BJ (cell line): ENCODE measurements at places on chromosomes 1 and 21. TPM values are rescaled to one million over a fixed set of nuclear protein-coding genes. Genes with fewer than 3 reads are reported as not detected.

DNA sequence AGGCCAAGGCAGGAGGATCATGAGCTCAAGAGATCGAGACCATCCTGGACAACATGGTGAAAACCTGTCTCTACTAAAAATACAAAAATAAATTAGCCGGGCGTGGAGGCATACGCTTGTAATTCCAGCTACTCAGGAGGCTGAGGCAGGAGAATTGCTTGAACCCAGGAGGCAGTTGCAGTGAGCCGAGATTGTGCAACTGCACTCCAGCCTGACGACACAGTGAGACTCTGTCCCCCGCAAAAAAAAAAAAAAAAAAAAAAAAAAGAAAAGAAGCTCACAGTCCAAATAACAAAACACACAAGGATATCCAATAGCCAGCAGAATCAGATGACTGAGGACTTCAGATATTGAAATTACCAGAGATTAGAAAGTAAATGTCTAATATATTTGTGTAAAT, 11.8 kb downstream of the AHCTF1 start:
- no peak for DNase-seq

Gene RIIAD1
- polyA plus RNA-seq, result not detected in 2 replicates

DNA sequence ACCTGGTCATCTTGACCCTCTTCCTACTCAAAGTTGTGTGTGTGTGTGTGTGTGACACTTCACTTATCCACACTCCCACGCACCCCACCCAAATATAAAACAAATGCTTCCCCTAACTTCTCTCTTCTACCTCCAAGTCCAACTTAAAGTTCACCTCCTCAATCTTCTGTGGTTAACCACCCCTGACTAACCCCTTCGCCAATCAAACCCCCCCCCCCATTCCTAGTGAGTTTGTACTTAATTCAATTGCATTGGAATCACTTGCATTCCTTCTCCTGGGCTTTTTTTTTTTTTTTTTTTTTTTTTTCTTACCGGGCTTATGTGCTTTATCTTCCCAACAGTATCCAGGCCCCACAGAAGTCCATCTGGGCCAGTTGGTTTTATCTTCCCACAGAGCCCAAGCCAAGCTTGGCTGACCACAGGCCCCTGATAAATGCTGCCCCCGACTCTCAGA, 78.4 kb downstream of the CD58 start:
- no peak for DNase-seq

GRCh38 chr1:182998482-182998881, 24.7 kb upstream of the LAMC1 start:
- DNase-seq, result no peak

Gene KRTAP20-2
- not detected in 2 replicates for polyA plus RNA-seq

Gene ZMYM1
- 7.0 and 12.5 TPM in 2 replicates for polyA plus RNA-seq
